ENCODE measurements at places on chromosomes 5 and 9.

DNA sequence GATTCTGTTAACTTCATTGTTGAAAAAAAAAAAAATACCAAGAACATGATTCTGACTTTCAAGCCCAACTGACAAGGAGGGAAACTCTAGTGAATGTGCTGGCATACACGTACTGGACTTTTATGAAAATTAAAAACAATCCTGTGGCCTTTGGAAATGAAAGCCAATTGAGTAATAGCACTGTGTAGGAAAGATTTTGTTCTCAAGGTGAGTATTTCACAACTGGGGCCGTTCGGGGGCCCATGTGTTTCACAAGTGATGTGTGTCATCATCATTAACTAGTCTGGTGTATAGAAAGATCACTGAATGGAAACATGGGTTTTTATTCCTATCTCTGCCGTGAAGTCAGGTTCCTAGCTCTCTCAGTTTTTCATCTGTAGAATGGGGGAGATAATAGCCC lies 605.0 kb upstream of the CLINT1 start:
- no peak for DNase-seq

DNA sequence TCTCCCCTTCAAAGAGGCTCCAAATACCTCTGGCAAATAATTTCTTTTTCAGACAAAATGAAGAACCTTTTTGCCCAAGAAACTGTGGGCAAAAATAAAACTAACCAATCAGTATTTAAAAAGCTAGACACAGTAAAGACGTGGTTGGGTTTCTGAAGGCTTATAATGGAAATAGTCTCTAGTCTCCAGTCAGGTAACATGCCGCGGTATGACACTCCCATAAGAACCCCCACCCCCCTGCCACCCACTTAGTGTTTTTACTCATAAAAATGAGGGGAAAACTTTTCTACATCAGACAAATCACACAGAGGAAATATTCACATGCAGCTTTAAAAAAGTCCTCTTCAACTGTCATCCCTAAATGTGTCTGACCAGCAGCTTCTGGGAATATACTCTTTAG lies 105.3 kb downstream of the THBS4 start:
- DNase-seq, result no peak

DNA sequence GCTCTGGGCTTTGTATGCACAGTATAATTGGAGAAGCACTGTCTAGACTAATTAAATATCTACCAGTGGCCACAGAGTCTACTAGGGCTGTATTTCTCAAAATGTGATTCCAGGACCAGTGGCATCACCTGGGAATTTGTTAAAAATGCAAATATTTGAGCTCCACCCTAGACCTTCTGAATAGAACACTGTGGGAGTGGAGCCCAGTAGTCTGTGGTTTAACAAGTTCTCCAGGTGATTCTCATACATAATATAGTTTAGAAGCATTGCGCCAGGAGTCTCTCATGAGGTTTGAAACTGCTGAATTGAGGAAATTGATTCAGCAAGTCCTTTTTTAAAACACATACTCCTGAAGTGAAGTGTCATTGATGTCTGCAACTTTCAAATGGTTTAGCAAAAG lies 74.7 kb downstream of the FCHO2 start:
- no peak for DNase-seq

DNA sequence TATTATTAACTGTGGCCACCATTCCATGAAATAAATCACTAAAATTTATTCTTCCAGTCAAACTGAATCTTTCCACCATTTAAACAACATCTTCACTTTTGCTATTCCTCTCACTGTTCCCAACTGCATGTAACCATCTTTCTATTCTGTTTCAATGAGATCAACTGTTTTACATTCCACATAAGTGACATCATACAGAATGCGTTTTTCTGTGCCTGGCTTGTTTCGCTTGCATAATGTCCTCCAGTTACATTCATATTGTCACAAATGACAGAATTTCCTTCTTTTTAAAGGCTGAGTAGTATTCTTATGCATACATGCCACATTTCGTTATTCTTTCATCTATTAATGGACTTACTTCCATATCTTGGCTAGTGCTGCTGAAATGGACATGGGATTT lies 738.2 kb downstream of the SEMA5A start:
- no peak for DNase-seq

GRCh38 chr9:3497857-3498256 lies 27.9 kb downstream of the RFX3 start:
- no peak for DNase-seq

DNA sequence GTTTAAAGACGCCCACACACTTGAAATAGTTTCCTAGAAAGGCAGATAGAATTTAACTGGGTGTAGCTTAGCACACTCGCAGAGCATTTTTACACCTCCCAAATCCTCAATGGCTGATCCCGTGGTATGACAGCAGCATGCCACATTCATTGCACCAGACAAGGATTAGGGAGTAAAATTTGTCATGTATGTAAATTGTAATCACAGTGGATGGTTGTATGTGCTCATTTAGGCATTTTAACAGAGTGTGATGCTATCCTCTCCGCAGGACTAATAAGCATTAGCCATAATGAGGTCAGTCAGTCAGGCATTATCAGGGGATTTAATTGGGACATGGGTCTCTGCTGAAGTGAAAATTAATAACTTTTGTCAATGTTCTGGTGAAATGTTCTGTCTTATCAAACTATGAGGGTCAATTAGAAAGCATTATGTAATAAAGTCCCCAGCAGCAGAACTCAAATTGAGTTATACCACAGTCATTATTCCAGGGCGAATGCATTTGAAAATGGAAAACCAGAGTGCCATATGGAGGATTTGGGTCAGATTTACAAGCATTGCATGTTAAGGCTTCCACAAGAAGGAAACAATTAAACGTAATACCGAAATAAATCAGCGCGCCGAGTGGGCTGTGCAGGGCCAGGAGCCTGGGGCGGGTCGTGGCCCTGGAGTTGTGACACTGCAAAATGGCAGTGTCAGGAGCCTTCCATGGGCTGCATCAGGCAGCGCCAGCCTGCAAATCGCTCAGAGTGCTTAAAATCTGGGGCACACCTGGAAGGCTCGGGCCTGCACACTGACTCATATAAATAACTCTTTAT lies 602.2 kb downstream of the BNC2 start:
- no peak for DNase-seq

- DNase-seq, result no peak
Measured at GRCh38 chr5:136035837-136036236, 7.0 kb downstream of the TGFBI start.

GRCh38 chr9:31168161-31168560 lies 1216.3 kb upstream of the ACO1 start:
- no peak for DNase-seq

- DNase-seq, result no peak
Measured at GRCh38 chr9:116027511-116027910, 126.1 kb upstream of the PAPPA start.

DNA sequence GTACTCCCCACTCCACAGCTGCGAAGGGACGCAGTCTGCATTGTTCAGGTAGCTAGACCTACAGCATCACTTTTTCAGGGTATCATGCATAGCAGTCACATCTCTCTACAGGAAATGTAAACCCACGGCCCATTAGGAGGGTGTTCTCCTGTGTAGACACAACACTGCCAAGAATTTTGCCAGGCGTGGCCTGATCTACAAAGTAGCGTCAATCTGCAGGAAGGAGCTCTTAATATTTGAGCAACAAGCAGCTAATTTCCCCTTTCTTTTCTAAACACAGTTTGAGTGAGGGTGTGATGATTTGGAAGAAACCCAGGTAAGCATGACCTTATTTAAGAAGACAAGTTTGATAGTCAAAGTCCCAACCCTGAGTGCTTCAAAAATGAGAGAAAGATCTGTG lies 419.0 kb downstream of the GADD45G start:
- no peak for DNase-seq

DNA sequence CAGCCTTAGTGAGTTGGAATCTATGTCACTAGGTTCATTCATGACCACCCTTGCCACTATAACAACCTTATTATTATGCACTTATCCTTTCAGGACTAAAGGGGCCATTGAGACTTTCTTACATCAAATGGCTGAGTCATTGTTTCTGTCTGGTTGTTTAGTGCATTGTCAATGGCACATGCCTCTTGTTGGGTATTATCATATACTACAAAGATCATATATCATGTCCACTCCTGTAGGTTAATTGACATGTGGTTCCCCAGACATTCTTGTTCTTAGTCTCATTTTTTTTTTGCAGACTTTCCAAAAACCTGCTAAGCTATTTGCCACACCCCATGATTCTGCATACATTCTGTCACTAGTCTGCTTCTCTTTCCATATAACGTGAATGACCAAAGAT lies 66.7 kb upstream of the PRDM9 start:
- DNase-seq, result no peak

DNA sequence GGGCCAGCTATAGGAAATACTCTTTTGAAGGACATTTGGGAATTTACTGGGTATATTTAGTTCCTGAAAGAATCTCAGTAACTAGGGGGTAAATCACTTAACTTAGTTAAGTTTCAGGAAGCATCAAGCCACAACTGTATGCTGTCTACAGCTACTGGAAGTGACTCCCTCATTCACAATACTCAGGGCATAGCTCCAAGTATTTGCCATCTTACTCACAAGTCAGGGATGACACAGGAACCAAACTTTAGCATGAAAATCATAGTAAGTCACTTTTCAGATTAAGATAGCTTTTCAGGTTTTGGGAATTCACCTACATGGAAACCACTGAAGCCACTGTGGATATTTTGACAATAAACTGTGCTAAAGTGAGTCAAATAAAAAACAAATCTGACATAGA lies 242.4 kb upstream of the ATP10B start:
- DNase-seq, result no peak

DNA sequence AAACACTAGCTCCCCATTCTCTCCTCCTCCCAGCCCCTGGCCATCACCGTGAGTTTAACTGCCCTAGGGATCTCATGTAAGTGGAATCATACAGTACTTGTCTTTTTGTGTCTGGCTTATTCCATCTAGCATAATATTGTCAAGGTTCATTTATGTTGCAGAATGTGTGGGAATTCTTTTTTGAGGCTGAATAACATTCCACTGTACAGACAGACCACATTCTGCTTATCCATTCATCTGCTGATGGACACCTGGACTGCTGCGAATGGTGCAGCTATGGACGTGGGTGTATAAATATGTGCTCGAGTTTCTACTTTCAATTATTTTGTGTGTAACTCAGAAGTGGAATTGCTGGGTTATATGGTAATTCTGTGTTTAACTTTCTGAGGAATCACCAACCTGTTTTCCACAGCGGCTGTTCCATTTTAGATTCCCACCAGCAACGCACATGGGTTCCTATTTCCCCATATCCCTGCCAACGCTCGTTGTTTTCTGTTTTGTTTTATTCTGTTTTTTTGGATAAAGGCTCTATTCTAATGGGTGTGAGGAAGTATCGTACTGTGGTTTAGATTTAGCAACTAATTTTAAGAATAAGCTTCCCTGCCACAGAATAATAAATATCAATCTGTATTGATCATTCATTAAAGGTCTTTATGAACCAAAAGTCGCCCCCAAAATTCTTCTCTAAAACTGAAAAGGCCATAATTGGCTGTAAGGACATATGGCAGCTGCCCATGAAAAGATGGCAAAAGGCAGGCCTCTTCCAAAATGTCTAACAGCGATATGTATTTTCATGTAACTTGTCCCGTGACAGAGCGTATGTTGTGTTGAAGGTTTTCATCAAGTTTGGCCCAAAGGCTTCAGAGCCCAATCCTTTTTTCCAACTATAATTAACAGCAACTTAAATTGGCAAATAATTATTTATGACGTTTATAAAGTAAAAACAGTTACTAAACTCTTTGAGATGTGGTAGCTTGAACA lies 70.3 kb downstream of the DAP start:
- no peak for DNase-seq

DNA sequence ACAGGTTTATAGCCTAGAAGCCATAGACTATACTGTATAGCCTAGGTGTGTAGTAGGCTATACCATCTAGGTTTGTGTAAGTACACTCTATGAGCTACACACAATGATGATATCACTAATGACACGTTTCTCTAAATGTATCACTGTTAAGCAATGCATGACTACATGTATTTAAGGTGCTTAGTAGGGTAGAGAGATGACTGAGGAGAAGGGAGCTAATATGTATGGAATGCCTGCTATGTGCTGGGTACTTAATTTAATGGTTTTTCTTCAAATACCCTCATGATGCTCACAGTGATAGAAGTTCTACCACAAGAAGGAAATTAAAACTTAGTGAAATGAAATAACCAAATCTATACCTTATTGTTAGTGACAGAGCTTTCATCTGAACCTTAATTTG lies 1785.5 kb downstream of the EFNA5 start:
- DNase-seq, result no peak

- DNase-seq, result no peak
Measured at GRCh38 chr5:524973-525761, 918 bp upstream of the SLC9A3 start.

GRCh38 chr5:149724130-149724840 lies 5.8 kb upstream of the PPARGC1B start:
- no peak for DNase-seq

DNA sequence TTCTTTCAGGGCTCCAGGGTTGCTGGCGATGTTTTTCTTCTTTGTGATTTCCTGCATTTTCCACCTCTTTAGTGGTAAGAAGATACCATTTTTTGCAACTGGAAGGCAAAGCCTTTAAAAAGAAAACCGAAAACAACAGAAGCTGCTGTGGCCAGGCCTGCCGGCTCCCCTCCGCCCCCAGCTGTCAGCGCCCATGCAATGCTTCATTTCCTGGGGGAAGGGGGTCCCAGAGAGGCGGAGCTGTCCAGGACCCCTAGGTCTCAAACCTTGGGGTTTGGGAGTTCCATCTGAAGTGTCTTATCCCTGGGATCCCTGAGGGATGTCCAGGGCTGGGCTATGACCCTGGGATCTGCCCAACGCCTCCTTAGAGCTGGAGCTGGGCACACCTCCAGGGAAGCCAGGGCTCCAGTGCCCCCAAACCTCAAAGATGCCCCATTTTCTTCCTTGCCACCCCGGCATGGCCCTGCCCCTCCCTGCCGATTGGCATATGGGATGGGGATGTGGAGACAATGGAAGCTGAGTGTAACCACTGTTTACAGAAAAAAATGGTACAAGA lies 257.2 kb upstream of the MVB12B start:
- DNase-seq, result no peak

Measured in stimulated activated CD4-positive, alpha-beta T cell treated with anti-CD3 and anti-CD28 coated beads, TNF-alpha, amount 100 ng/mL, for 48 hours (primary cell).